ENCODE measurements at places on chromosomes 12 and 14.

- no peak for DNase-seq
Observed at GRCh38 chr12:21485998-21486397, 15.4 kb downstream of the RECQL start.

DNA sequence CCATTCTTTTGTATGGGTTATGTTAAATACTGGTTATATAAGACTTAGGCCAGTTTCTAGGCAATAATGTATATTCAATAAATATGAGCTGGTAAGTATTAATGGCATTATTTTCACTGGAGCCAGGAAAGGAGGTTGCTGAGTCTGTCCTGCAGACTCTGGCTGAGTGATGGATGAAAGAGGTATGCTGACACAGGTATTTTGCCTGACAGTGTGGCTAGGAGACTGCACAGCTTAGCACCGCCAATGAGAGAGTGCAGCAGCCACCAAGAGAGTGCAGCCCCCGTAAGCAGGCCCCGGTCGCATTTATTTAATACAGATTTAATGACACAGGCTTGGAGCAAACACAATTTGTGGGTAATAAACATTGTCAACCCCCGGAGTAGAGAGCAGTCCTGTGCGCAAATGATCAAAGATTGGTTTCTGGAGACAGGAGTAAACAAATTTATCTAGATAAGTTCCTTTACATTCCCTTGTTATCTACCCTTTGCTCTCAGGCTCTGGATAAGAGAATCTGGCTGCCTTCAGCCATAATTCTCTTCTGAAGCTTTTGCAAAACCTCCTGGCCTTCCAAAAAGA, 37.4 kb downstream of the TMTC3 start:
- no peak for DNase-seq

DNA sequence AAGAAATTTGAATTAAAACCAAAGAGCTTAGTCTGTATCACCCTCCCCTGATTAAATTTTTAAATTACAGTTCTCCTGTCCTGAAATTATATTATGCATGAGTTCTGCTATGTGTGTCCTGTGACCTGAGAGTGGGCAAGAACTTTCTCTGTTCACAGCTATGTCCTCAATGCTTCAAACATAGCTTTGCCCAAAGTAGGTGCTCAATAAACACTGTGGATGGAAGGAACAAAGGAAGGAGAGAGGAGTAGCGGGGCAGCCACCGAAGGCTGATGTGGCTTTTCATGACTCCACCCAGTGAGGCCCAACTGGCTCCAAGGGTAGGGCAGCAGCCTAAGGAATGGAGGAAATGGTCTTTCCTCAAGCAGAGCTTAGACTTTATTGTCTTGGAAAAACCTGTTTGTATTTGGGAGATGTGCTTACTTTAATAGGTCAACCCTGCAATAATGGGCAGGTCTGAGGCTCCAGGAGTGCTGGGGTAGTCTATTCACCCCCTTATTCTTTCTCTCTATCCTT, 7.6 kb upstream of the MARK3 start:
- no peak for DNase-seq

- DNase-seq = no peak
Observed at GRCh38 chr12:47772094-47772660, 861 bp upstream of the SLC48A1 start.

- DNase-seq = no peak
Observed at GRCh38 chr12:74641694-74642093, 104.1 kb downstream of the ATXN7L3B start.

- no peak for DNase-seq
Observed at GRCh38 chr12:22656831-22657230, 31.9 kb downstream of the ETNK1 start.

DNA sequence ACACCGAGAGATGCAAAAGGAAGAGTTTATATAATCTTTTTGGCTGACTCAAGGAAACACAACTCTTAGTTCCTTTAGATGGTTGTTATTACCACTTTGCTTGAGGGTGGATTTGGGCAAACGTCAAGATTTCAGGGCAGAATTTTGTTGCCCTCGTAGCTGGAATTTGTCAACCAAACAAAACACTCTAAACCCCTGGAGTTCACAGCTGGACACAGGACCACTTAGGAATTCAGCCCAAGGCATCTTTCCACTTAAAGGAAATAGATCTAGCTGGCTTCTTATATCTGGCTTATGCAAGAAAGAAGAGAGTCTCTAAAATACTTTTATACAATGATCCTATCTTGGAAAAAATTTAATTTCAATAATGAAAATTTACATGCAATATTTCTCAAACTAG, 237.8 kb upstream of the LRIG3 start:
- no peak for DNase-seq

All from NCI-H187 (cell line).